ENCODE measurements at places on chromosomes 2 and 18. TPM values are rescaled to one million over a fixed set of nuclear protein-coding genes. Genes with fewer than 3 reads are reported as not detected.

Gene CD8A
- not detected for polyA plus RNA-seq

Gene DNAJC5G
- polyA plus RNA-seq: not detected

DNA sequence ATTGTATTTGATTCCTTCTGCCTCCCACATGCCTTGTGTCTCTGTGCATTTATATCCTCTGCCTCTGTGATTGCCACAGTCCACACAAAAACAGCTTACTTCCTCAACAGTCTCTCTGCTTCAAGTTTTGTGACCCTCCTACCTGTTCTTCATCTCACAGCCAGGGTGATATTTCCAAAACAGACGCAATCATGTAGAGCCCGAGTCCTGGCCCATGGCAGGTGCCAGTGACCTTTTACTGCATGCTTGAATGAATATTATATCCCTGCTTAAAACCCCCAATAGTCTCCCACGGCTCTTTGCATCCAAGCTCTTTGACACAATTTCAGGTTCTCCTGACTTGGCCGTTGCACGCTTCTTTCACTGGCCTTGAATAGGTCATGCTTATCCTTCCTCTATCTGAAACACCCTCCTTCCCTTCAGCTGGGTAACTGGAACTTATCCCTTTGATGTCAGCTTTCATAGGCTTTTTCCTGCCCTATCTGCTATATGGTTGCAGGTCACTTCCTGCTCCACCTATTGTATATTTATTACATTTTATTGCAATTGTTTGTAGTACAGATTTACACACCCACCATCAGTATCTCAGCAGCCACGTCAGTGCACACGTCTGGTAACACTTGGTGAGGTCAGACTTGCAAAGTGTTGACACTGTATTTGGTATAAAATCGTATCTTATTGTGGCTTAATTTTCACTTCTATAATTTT lies 29.7 kb upstream of the IL1B start:
- no peak for DNase-seq

GRCh38 chr18:2032036-2032435 lies 539.3 kb downstream of the METTL4 start:
- no peak for DNase-seq

DNA sequence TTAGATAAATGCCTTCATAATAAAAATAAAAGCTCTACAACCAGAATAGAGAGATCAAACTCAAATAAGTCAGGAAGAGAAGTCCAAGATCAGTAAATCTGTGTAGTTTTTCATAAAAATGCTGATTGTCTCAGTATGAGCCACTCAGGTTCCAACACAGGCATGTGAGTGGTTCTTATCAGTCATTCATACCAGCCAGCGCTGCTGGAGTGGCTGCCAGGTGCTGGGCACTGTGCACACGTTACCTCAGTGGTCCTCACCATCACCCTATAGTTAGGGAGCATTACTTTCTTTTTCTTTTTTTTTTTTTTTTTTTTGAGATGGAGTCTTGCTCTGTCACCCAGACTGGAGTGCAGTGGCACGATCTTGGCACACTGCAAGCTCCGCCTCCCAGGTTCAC lies 23.8 kb downstream of the CNDP1 start:
- no peak for DNase-seq

DNA sequence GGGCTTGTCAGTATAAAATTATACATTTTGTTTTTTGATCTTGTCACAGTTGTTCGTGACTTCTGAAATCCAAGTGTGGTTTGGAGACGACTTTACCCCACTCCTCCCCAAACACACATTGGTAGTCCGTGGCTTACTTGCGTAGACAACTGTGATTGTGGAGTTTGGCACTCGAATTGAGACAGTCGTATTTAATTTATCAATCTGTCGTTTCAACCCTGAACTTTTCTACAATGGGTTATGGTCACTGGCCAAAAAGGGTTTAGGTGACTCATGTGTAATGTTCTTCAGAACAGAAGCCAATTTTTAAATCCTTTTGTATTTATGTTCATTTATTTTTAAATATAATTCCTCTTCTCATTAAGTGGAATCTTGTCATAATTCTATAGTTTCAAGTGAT lies 129.9 kb downstream of the SPTBN1 start:
- DNase-seq: peak; percentile 40

- no peak for DNase-seq
These were observed 74.2 kb downstream of the LYPD6B start for GRCh38 chr2:149112713-149113112.

DNA sequence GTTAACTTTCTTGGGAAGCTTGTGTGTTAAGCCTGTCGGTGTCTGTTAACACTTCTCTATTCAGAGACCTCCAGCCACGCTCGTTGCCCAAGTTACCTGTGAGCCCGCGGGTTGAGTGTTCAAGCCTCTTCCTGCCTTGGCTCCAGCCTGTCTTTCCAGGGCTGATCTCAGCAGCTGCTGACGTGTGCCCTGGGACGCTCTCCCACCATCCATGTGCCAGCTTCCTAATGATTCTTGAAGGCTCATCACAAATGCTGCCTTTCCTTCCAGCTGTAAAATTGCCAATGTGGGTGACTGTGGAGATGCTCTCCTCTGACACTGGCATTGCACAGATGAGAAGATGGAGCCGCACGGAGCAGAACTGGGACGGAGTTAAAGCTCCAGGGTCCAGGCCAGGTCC lies 6.1 kb downstream of the RNF144A start:
- DNase-seq: no peak

Gene SERPINB12
- polyA plus RNA-seq: not detected

DNA sequence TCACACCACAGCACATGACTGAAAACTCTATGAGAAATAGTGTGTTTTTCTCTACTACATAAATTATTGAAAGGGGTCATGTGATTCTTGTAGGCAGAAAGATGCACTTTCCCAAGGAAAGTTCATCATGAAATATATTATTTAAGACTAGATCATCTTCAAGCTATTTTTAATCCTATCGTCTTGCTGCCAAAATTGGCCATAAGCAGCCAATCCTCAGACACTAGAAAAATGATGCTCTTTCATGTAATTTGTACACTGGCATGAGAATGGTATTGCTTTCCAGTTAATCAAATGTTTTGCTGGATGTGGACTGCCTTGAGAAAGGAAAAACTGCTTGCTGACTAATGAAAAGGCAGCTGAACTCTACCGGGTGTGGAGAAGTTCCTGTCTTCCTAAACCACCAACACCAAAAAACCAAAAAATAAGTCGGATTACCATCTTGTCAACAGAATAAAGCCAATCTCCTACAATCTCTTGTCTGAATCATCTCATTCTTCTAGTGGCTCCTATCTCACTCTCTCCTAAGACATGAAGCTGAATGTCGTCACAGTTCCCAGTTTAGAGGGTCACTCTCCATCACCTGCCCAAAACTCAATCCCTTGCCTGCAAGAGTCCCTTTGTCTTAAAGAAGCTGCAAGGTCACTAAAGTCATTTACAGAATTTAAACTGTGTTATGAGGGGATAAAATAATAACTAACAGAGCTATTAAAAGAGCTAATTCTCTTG lies 5.3 kb downstream of the BCL2 start:
- no peak for DNase-seq

Gene IL36B
- polyA plus RNA-seq: not detected

- no peak for DNase-seq
These were observed 102.3 kb upstream of the TTN start for GRCh38 chr2:178909507-178909906.

DNA sequence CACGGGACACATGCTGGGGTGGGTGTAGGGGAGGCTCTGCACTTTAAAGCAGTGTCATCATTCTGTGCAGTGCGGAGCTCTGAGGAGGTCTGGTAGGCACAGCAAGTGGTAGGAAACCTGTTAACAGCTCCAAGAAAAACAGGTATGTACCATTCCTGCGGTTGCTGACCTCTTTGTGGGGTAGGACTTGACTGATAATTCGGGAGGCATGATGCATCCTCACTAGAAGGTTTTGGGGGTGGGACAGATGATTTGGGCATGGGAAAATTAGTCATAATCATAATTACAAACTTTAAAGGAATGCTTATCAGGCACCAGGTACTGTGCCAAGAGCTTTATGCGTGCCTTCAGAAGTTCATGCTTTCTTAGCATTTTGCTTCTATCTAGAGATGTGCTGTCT lies 9.7 kb downstream of the DOK1 start:
- peak; percentile 68 for DNase-seq

DNA sequence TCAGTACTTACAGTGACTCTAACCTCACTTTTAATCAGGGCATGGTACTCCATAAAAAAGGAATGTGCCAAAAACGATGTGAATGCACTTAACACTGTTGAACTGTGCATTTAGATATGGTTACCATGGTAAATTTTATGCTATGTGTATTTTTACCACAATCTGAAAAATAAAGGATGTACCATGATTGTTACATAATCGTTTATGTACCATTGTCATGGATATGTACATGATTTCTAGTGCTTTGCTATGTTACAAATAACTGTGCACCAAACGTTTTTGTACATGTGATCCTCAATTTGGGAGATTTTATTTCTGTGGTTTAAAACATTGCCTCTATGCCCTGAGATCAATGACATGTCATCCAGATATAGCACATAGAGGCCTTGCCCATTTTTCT lies 21.8 kb downstream of the ZNF532 start:
- no peak for DNase-seq

GRCh38 chr18:52715991-52716390 lies 376.0 kb downstream of the DCC start:
- no peak for DNase-seq

DNA sequence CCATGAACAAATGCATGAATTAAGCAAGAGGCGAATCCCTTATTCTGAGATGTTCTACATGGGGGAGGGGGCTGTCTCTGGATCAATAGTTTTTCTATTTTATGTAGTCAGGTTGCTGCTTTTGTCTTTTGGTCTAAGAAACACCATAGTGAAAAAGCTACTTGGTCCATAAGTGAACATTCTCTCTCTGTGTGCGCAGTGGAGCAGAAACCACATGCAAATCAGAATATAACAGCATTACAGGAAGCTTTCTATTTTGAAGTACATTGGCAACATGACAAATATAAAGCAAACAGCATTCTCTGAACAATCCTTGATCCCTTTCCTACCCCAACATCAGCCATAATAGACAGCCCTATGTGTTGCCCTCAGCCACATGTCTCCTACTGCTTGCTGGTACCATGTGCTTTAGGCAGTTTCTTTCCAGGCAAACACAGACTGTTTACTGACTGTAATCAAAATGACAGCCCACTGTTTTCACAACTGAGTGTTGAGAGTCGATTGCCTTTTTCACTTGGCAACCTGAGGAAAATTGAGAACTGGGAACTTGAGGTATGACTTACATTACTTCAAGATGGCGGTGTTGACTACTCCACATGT lies 10.6 kb downstream of the SCN3A start:
- no peak for DNase-seq

- no peak for DNase-seq
These were observed 31.9 kb upstream of the SOCS6 start for GRCh38 chr18:70256994-70257393.

DNA sequence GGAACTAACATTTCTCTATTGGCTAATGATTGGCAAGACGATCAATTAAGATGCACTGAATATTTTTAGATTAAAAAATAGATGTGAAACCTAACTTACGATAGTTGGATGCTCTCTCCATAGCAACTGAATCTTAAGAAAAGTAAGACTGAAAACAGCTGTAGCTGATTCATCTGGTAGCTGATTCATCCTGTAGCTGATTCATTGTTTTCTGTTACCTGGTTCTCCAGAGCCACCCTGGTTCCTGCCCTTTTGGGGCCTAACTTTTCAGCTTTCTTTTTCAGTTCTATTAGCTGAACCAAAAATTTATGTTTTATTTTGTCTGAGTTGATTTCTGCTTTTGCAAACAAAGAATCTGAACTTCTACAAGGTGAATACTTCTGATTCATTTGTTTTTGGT lies 22.7 kb upstream of the SPR start:
- DNase-seq: peak; percentile 84

DNA sequence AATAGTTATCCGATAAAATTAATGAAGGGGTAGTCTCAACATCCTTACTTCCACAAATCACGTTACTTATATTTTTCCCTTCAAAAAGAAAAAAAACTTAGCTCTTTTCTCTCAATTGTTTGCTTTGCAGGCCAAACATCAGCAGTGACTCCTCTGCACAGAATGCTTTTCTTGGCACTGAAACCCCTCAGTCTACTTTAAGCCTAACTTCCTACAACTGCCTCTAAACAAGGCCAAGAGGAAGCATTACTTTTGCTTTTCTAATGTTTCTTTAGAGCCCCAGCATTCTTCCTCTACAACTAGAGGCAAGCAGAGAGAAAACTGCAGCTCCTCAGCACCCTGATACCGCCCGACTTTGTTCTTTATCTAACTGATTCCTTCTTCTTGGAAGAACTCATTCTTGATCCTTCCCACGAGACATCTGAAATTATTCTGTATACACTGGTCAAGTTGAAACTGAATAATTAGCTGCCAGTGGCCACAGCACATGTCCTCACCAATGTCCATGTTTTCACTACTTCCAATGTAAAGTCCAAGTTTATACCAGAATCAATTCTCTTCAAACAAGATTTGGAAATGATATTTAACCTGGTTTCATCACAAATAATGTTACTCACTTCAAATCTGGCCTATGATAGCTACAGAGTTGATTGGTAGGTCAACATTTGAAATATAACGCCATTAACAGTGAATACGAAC lies 55.3 kb downstream of the DTNB start:
- DNase-seq: peak; percentile 85

Gene TWIST2
- polyA plus RNA-seq: 253 TPM

DNA sequence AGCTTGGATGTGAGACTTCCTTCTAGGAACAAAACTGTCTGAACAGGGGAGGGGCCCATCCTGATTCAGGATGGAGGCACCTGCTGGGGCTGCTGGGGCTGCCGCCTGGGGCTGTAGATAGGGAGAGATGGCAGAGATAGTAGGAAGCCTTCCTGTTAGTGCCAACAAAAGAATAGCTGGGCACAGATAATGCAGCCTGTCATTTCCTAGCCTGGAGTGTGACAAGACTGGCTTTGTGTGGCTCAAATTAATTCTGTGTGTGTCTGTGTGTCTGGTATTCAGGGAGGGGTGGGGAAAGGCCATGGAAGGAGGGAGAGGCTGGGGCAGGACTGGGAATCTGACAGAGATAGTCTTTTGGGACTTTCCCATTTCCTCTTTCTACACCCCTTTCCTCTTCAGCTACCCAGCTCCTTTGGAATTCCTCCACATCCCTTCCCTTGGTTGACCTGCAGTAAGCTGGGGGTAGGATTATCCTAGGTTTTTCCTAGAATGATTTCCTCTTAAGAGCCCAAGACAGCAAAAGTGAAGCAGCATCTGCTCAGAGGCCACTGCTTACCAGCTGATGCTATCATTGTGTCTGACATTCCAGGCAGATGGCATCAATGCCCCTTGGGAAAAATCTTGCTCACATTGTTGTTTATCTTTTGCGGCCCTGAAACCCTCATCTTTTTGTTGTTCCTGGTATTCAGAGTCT lies 144.9 kb upstream of the LHCGR start:
- peak; percentile 61 for DNase-seq

DNA sequence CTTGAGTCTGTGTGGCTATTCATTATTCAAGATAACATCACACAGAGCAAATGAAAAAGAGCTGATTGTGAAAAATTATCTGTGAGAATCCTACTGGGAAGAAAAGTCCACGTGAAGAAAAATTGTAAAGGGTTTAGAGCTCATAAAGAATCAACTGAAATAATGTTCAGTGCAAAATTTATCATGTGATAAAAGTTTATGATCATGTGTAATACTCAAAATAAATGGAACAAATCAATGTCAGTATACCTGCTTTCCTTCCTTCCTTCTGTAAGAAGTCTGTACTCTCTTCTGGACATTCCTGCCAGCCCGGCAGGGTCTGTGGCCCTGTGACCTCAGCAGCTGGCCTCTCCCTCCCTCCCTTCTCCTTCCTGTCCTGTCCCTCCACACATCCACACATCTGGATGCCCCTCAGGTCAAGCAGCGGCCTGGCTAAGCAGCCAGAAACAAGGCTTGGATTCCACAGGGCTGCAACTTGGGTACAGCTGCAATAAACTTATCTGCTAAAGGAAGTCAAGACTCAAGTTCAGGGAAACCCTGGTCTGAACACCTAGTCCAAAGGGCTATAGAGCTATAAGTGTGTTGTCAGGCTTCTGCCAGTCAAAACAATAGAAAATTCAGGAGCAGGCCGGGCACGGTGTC lies 172.1 kb downstream of the MREG start:
- DNase-seq: no peak

Gene ABHD1
- polyA plus RNA-seq: not detected
